ENCODE measurements at places on chromosomes 6 and 20.

- DNase-seq = no peak
Measured at GRCh38 chr6:170097505-170098427, 193.1 kb downstream of the DLL1 start.

GRCh38 chr20:50415516-50416268, 94.5 kb upstream of the PTPN1 start:
- DNase-seq = peak; percentile 45

- no peak for DNase-seq
Measured at GRCh38 chr6:25010902-25011625, 75.3 kb upstream of the RIPOR2 start.

- peak; percentile 89 for DNase-seq
Measured at GRCh38 chr6:33751771-33752645, 5.3 kb upstream of the IP6K3 start.

DNA sequence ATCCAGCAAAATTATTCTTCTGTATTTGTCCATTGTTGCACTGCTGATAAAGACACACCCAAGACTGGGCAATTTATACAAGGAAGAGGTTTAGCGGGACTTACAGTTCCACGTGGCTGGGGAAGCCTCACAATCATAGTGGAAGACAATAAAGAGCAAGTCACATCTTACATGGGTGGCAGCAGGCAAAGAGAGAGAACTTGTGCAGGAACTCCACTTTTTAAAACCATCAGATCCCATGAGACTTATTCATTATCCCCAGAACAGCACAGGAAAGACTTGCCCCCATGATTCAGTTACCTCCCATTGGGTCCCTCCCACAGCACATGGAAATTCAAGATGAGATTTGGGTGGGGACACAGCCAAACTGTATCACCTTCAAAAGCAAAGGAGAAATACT, 286.5 kb upstream of the ECI2 start:
- no peak for DNase-seq

DNA sequence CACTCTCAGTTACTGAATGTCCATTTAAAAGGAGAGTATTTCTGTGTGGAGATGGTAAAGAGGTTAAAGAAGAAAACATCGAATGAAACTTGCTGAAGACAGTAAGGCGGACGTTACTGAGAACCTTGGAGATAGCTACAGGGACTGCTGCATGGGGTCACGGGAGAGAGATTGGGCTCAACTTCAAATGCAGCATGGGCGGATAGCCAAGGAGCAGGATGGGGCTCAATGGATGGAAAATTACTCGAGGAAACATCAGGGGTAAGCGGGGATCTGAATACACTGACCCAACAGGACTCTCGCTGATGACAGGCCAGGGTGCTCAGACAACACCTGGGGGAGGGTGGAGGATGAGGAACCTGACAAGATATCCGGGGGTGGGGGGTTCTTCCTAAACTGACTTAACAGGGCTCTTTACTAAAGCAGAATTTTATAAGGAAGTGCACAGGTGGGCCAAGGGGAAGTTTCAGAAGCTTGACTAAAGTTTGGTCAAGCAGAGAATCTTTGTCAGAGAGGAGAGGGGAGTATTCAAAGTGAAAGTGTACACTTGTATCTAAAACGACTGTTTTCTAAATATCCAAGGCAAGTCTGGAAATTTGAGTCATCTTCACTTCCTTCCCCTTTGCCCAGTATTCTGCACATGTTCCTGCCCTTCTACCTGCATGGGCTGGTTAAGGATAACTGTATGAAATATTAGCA, 22.8 kb downstream of the ECT2L start:
- DNase-seq = peak; percentile 4

DNA sequence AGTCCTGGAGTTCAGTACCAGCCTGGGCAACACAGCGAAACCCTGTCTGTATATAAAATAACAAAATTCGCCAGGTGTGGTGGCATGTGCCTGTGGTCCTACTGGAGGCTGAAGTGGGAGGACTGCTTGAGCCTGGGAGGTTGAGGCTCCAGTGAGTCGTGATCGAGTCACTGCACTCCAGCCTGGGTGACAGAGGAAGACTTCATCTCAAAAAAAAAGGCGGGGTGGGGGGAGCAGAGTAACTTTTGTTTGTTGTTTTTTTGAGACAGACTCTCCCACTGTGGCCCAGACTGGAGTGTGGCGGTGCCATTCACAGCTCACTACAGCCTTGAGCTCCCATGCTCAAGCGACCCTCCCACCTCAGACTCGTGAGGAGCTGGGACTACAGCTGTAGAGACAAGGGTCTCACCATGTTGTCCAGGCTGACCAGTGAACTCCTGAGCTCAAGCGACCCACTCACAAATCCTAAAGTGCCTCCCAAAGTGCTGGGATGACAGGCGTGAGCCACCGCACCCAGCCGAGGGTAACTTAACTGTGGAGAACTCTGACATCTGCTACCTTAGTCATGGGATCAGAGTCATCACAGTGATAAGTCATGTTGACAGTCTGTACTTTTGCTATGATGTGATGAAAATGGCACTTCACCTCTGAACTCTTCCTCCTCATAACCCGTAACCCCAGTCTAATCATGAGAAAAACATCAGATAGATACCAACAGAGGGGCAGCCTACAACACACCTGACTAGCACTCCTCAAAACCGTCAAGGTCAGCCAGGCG, 16.5 kb downstream of the PEDS1 start:
- DNase-seq = no peak
